ENCODE measurements at places on chromosomes 7 and 10.

DNA sequence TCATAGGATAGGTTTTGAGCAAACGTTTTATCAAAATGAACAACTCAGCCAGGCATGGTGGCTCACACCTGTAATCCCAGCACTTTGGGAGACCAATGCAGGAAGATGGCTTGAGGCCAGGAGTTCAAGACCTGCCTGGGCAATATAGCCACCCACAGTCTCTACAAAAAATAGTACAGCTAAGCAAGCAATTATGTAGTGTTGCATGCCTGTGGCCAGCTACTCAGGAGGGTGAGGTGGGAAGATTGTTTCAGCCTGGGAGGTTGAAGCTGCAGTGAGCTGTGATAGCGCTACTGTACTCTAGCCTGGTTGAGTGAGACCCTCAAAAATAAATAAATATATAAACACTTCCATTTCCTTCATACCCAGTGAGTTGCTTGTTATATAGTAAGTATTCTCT lies 67.1 kb downstream of the LSMEM1 start:
- DNase-seq, result peak; percentile 4

DNA sequence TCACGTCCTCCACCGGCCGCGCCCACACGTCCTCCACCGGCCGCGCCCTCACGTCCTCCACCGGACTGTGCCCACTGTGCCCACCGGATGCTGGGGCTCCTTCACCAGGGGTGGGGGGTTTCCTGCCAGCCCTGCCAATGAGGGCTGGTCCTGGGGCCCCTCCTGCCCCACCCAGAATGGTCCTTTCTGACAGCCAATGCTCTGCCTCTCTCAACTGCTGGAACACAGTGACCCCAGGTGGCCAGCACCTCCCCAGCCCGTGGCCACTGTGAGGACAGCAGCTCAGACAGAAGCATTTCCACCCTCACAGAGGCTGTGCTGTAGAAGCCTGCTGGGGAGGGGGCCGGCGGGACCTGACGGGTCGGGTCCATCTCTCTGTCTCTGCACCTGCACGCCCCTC lies 90.1 kb upstream of the DNAAF5 start:
- no peak for DNase-seq

DNA sequence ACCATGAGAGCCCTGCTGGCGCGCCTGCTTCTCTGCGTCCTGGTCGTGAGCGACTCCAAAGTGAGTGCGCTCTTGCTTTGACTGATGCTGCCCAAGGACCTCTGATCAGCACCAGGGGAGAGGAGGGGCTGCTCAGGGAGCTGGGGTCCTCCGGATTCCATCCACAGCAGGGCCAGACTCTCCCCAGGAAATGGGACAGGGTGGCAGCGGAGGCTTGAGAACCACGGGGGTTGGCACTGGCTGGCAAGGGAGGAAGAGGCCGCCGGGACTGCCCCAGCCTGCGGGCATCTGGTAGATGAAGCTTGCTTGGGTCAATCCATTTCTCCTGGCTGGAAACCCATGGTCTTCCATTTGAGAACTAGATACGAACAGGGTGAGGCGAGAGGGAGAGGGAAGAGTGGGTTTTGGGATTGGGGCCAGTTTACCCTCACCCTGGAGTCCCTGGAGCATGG lies 647 bp downstream of the PLAU start:
- no peak for DNase-seq

GRCh38 chr10:69223028-69223342 lies 2.9 kb downstream of the HKDC1 start:
- no peak for DNase-seq

DNA sequence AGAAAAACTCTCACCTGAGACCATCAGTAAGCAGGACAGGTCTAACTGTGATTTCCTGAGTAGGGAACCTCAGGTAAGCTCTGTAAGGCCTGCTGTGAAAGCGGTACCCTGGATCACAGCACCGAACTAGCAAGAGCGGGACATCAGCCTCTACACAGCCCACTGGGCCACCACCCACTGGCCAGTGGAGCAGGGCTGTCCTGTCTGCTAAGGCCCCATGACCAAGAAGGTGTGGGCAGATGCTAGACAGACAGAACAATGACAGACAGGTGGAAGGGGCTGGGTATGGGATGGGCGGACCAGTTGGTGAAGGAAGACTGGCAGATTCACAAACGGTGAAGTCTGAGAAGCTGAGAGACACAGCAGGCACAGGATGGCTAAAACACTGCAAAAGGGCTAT lies 79.4 kb upstream of the DDC start:
- no peak for DNase-seq

- peak; percentile 81 for DNase-seq
Measured at GRCh38 chr7:139725077-139725476, 52.7 kb downstream of the HIPK2 start.

DNA sequence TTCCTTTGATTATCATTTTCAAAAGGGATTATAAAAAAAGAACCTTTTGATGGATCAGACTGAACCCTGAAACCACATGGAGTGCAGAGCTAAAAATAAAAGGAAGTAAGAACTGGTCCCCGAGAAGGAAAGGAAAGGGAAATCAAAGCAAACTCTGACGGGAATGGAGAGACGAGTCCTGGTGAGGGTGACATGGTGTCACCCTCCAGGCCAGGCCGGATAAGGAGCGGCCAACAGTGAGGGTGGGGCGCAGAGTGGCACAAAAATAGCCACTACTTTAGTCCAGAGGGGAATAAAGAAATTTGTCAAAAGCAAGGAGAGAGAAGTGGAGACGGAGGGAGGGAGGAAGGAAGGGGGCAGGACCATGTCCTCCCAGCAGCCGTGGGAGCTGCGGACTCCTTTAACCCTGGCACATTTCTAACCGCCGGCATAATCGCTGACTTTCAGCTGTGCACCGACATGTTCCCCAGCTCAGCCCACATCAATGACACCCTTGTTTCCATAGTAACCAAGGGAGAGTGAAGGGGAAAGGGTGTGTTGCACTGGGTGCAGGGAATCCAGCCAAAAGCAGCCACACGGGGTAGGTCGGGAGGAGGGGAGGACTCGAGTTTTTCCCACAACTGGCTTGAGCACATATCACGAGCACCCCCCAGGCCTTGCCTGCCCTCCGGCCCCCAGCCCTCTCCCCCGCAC lies 29.7 kb downstream of the TRIM8 start:
- peak; percentile 61 for DNase-seq

DNA sequence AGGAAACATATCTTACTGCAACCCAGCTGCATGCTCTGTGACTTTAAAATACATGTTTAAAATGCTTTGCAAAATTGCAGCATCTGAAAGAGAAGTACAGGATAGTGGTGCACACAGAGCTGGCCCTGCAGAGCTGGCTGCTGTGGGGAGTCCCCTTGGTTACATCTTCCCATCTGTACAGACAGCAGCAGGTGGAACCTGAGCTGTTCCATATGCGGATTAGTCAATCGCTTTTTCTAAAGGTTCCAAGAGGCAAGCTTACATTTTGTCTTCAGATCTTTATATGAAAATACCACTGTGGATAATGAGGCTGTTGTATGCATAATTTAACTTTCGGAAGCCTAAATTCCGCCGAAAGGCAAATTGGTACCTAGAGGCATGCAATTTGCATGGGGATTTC lies 444.1 kb downstream of the NRG3 start:
- no peak for DNase-seq

DNA sequence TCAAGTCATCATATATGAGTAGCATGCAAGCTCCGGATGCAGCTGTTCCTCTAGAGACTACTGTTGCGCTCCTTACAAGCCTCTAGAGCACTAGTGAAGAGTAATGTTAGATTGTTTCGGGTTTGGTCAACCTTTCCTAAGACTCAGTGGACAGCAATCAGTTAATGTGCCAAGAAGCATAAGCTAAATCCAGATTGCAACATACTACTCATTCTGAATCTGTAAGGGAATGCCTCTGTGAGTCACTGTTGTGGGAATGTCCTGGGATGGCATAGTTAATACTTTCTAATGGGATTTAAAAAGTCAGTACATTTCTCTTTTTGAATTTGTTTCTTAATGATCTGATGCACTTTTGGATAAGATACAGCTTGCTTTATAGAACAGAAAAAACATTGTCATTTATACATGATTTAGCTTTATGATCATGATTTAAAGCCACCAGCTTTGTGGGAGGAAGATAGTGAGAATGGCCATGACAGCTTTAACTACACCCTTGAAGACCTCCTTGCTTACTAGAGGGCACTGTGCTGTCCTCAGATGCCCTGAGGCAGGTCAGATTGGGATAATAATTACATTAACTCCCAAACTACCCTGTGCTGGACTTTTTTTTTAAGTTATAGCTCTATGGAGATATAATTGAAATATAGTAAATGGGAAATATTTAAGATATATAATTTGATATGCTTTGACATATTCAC lies 138.4 kb downstream of the SDK1 start:
- peak; percentile 98 for DNase-seq

- DNase-seq, result no peak
Measured at GRCh38 chr7:158549176-158549615, 38.4 kb downstream of the PTPRN2 start.

DNA sequence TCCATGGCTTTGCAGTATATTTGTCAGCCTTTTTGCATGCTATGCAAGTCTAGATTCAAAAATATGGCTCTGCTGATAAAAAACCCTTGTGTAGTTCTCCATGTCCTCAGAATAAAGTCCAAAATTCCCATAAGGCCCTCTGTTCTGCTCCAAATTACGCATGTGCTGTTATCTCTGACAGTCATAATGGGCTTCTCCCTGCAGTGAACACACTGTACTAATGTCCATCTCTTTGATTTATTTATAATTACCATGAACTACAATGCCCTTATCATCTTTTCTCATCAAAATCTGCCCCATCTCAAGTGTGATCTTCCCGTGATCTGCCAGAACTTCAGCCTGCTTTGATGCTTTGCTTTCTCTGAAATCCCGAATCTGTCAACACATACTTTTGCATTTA lies 87.7 kb downstream of the TSPAN12 start:
- DNase-seq, result no peak

- DNase-seq, result no peak
Measured at GRCh38 chr7:2800220-2800930, 43.7 kb downstream of the GNA12 start.

DNA sequence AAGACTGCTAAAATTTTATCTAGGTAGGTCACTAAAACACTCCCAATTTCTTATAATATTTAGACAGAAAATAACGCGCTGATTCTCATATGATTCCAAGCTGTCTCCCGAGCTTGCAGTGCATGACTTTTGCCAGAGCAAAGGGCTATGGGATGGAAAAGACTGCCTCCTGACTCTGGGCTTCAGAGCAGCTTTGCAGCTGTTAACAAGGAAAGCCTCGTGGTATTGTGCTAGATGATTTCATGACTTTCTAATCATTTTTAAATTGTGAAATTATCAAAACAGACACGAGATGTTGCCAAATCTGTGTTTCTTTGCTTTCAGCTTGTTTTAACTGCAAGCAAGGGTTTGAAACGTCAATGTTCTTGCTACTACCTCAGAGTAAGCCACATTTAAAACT lies 238.3 kb downstream of the AGMO start:
- DNase-seq, result no peak

GRCh38 chr7:30270921-30271320 lies 13.5 kb upstream of the ZNRF2 start:
- DNase-seq, result no peak

- no peak for DNase-seq
Measured at GRCh38 chr7:68840991-68841390, 757.3 kb upstream of the AUTS2 start.

DNA sequence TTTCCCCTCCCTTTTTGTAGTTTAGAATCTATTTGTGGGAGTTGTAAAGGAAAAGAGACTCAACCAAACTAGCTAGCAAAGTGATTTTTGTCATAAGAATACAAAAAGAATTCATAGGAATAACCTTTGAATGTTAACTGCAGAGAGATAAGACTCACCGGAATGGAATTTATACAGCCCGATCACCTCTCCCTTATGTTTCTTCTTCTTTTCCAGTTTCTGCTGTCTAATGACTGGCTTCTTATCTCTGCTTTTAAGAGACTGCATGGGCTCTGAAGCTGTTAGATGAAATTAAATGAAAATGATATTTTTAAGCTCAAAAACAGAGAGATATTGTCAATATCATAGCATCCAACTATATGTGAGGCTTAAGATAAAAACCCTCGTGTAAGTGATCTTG lies 1095.9 kb downstream of the REEP3 start:
- no peak for DNase-seq

DNA sequence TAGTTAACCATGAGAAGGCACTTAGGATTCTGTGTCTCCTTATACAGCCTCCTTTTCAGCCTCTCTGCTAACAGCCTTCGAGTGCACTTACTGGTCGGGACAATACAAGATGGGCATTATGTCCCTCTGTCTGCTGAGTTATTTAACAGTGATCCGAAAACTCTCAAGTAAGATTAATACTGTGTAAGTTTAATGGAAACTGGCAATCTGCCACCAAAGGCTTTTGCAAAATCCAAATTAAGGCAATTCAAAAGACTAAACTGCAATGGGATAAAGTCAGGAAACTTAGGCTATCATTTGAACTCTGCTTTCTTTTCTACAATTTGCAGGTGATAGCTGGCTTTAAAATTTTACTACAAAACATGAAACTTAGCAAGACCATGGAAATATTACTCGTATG lies 477.8 kb downstream of the TFEC start:
- DNase-seq, result no peak

- DNase-seq, result no peak
Measured at GRCh38 chr10:104139221-104139620, 17.2 kb downstream of the SFR1 start.

DNA sequence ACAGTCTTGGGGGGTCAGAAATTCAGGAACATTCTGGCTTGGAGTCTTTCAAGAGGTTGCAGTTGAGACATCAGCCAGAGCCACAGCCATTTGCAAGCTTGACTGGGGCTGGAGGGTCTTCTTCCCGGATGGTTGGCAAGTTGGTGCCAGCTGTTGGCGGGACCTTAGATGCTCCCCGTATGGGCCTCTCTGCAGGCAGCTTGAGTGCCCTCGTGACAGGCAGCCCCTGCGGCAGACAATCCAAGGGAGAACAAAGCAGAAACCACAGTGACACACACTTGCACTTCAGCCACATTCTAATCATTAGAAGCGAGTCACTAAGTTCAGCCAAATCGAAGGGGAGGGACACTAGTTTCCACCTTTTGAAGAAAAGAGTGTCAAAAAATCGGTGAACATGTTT lies 59.4 kb upstream of the MXI1 start:
- DNase-seq, result no peak

DNA sequence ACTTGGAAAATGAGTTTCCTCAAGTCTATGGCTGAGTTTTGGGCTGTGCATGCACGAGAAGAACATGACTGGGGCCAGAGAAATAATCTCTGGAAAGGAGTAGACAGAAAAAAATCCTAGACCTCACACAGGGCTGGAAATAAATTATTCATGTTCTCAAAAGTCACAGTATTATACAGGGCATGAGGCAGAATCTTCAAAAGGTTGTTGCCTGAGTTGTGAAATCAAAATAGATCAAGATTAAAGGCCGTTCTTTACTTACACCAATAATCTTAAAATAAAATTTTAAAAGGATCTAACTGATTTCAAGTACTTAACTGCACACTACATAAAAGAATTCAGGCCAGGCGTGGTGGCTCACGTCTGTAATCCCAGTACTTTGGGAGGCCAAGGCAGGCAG lies 14.1 kb upstream of the CREM start:
- no peak for DNase-seq

DNA sequence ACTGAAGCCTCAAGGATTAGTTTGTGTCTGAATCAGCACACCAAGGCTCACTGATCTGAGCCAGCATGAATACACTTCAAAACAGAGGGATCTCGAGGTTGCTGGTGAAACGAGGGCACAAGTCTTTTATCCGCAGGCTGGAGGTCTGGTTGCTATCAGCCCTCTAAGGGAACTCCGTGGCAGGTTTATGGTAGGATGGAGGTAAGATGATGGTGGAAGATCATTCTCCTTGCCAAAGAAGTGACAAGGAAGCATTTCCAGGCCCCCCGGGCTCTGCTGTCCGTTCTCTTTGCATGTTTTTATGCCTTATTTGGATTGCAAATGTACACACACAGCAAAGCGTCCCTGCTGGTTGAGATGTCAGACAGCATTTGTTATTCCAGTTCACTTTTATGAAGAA lies 268.3 kb downstream of the ARHGAP12 start:
- no peak for DNase-seq

- no peak for DNase-seq
Measured at GRCh38 chr7:151385626-151386300, 24.1 kb downstream of the WDR86 start.
